Spinal cord (tissue), 10 donors: ENCODE measurements at places on chromosomes 1 and 21.

- no peak for DNase-seq
Measured at GRCh38 chr1:150562446-150563339, 13.5 kb downstream of the ADAMTSL4 start.

DNA sequence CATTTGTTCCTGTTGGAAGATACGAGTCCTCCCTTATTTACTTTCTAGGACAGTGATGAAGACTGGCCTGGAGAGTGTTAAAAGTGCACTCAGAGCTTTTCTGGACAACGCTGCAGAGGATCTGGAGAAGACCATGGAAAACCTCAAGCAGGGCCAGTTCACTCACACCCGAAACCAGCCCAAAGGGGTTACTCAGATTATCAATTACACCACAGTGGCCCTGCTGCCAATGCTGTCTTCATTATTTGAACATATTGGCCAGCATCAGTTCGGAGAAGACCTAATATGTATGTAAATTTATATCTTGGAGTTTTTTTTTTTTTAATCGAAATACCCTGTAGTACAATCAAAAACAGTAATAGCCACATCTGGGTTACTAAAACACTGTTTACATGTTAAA lies 190.5 kb downstream of the ZP4 start:
- no peak for DNase-seq

GRCh38 chr1:31598980-31599379 lies 18.5 kb upstream of the HCRTR1 start:
- no peak for DNase-seq

- DNase-seq = peak; percentile 35
Measured at GRCh38 chr1:88935522-88936222, 44.3 kb upstream of the GTF2B start.

- DNase-seq = no peak
Measured at GRCh38 chr1:93768380-93768863, 86.8 kb upstream of the BCAR3 start.

DNA sequence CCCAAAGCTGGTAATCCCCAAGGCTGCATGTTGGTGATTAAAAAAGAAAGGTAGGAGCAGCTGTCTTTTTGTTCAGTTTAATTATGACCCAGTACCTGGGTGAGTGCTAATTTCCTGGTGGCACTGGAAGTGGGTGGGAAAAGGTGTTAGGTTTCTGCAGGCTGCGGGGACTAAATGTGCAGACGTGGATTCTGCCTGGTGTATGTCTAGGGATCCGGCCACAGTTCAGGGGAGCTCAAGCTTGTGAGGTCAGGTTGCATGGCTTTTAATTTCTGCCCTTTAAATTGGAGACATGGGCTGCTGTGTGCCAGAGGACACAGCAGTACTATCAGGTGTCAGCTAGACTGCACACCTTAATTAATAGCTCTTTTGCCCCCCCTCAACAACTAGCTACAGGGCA lies 20.3 kb upstream of the TBX19 start:
- no peak for DNase-seq

- DNase-seq = no peak
Measured at GRCh38 chr1:223870617-223871574, 25.1 kb upstream of the TP53BP2 start.

DNA sequence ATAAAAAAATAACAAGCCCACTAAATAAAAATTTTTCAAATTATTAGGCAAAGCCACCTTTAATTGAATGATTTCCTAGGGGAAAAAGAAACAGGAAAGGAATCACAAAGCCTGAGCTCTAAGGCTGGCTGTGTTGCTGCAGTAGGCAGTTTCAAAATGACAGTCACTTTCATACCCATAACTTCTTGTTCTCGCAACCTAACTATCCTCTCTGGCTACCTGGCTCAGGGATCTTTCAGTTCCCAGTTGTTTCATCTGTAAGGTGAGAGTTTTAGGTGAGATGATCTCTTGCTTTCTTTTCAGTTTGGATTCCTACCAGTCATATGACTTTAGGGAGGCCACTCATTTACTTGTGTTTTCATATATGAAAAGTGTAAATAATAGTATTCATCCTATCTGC lies 226.1 kb downstream of the ASTN1 start:
- no peak for DNase-seq

DNA sequence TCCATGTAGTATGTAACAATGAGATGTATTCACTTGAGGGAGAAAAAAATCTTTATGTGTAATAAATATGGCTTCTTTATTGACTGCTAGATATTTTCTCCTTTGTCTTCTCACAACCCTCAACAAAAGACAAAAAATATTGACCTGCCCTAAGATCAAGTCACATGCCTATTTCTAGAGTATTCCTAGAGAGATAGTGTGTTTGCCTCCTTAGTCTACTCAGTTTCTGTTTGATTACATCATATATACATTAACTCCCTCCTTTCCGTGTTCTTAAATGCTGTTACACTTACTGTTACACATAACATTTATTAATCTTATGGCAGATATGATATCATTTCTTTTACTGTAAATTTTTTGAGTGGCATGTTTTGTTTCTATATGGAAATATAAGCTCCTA lies 281.6 kb upstream of the RGS18 start:
- no peak for DNase-seq

GRCh38 chr1:39687243-39687642 lies 4.0 kb downstream of the HPCAL4 start:
- DNase-seq = no peak

DNA sequence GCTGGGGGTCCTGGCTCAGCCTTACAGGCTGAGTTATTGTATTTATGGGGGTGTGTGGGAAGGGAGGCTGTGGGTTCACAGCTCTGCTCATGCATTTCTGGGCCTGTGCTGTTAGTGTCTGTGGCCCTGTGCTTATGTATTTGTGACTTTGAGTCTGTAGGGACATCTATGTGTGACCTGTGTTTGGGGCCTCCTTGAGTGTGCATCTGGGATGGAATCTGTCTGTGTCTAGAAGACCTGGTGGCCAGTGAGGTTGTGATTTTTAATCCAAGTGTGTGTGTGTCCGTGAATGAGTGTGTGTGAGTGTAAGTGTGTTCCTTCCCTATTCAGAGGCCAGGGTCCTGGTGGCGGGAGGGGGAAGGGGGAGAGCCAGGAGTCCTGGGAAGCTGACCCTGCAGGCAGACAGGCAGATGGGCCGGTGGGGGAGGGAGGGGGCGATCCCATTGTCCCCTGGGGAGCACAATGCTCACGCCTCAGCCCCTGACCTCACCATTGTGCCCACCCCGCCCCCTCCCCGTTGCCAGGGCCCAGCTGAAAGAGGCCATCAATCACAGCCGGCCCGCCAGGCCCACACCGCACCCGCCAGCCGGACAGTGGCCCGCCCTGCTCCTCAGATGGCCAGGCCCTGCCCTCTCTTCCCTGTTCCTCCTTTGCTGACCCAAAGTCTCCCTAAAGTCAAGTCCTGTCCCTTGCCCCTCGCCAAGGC lies 19.6 kb downstream of the SLC27A3 start:
- peak; percentile 32 for DNase-seq

DNA sequence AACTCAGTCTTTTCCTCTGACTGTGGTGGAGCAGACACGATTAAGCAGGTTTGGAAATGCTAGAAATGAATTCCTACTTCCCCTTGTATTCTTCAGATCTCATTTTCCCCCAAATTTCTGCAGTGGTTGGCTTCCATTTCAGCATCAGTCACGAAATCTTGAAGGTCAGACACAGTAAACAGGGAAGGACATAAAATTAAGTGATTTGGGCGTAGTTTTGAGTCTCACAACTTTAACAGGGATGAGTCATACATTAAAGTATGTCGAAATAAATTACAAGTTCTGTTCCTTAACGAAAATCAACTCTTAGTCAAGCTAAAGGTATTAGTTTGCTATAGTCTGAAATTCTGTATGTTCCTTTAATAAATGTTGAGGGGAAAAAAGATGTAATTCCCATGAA lies 61.1 kb downstream of the HNRNPR start:
- DNase-seq = no peak

- DNase-seq = no peak
Measured at GRCh38 chr1:233655301-233655740, 41.4 kb downstream of the KCNK1 start.

GRCh38 chr1:209561532-209561931 lies 22.0 kb upstream of the CAMK1G start:
- no peak for DNase-seq

DNA sequence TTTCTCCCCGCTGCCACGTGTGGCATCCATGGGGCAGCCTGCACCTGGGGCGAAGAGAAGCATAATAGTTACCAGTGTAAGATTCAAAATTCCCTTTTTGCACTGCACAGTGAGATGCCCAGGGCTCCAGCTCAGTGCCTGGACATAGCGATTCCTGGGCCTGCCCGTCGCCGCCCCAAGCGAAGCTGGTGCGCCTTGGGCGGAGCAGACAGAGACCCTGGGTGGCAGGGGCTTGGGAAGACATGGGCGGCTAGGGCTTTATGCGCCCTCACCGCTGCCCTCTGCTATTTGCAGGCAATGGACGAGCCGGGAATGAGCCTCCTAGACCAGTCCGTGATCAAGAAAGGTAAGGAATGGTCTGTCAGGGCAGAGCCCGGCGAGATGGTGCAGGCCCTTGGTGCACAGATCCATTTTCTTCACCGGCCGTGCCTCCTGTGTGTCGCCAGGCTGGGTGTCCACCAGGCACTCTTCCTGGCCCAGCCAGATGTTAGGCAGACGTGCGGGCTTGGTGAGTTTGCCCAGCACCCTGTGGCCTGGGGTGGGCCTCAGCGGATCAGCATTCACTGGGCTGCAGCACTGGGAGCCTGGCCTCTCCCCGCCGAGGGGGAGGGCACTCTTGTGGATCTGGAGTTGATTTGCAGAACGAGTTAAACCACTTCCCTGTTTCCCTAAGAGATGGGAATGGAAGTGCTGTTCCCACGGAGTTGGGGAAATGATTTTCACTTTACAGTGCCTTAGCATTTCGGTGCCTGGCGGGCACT lies 1.7 kb downstream of the TFAP2E start:
- DNase-seq = no peak

- DNase-seq = no peak
Measured at GRCh38 chr1:21725748-21726392, 56.7 kb upstream of the RAP1GAP start.

DNA sequence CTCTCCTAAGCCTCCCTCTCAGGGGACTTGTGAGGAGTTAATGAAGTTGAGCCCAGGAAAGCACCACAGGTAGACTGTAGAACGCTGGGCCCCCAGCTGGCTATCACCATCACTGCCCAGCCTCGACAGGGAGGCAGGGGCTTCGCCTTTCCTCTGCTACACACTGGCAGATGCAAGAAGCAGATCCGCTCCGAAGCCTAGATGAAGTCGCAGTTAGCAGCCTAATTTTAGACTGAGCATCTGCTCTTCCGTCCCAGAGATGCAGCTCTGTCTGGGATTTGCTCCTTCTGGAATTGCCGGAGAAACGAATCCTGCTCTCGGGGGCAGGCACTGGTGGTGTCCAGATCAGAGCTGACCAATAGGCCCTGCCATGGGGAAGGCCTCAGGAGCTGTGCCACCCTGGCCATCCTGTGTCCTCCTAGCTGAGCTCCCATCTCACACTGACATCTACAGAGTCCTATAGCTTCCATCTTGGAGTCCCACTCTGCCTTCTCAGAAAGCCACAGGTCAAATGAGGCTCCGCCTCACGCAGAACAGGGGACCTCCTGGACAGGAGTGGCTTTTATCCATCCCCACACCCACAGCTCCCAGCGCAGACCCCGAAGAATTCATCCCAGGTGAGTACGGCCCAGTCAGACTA lies 186.8 kb upstream of the EDN2 start:
- DNase-seq = peak; percentile 83

DNA sequence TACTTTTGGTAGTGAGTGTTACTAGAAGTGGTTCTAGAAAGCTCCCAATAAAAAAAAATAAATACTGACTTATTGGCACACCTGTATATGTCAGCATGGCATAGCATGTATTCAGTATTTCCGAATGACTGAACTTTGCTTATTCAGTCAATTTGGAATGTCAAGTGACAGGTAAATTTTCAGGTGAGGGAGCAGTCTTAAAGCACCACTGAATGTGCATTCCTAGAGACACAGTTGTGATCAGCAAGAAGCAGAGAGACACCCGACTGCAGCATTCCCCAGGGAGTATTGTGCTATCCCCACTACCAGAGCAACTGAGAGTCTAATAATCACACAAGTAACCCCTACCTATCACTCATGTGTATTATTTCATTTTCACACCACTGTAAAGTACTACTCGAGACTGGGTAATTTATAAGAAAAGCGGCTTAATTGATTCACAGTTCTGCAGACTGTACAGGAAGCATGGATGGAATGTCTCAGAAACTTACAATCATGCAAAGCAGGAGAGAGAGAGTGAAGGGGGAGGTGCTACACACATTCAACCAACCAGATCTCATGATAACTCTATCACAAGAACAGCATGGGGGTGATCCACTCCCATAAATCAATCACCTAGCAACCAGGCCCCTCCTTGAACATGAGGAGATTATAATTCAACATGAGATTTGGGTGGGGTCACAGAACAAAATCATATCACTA lies 201.5 kb downstream of the TBX15 start:
- no peak for DNase-seq

DNA sequence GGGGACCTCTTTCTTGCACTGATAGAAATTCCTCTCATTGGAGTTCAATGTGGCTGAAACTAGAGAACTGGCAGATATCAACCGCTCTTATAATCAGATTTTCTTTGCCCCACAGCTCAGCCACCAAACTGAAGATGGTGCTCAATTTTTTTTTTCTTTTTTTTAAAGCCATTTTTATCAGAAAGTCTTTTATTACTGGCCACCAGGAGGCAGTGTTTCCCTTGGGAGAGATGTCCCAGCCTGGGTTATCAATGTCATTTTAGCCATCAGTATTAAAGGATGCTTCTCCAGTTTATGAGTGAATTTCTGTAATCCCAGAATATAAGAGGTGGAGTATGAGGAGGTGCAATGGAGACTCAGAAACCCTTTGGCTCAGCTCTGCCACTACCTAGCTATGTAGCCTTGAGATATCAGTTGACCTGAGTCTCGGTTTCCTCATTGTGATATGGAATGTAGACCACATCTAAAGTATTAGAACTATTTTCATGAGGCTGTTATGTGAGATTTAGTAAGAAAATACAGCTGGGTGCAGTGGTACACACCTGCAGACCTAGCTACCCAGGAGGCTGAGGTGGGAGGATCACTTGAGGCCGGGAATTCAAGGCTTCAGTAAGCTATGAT lies 27.6 kb downstream of the CD244 start:
- no peak for DNase-seq

GRCh38 chr1:74641876-74642275 lies 31.7 kb downstream of the ERICH3 start:
- DNase-seq = no peak

DNA sequence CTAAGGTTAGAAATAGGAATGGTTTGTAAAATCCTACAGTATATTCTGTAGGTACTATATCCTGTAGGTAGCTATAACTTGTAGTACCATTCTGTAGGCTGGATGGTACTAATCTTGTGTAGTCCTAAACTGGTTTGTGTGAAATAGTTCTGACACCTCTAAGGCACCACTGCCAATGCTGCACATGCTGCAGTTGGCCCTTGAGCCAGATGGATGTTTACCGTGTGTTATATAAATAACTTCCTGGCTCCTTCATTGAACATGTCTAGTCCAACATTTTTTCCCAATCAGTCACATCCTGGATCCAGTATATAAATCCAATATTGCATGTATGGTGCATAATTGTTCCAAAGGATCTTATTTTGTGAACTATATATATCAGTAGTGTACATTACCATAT lies 89.5 kb upstream of the GNG4 start:
- DNase-seq = no peak

- no peak for DNase-seq
Measured at GRCh38 chr21:43782431-43783097, 6.5 kb upstream of the CSTB start.

- no peak for DNase-seq
Measured at GRCh38 chr1:45244660-45245059, 38.3 kb upstream of the ZSWIM5 start.
